ENCODE measurements at places on chromosomes 2 and 18.

GRCh38 chr2:46236006-46236875, 61.0 kb upstream of the EPAS1 start:
- DNase-seq, result no peak

DNA sequence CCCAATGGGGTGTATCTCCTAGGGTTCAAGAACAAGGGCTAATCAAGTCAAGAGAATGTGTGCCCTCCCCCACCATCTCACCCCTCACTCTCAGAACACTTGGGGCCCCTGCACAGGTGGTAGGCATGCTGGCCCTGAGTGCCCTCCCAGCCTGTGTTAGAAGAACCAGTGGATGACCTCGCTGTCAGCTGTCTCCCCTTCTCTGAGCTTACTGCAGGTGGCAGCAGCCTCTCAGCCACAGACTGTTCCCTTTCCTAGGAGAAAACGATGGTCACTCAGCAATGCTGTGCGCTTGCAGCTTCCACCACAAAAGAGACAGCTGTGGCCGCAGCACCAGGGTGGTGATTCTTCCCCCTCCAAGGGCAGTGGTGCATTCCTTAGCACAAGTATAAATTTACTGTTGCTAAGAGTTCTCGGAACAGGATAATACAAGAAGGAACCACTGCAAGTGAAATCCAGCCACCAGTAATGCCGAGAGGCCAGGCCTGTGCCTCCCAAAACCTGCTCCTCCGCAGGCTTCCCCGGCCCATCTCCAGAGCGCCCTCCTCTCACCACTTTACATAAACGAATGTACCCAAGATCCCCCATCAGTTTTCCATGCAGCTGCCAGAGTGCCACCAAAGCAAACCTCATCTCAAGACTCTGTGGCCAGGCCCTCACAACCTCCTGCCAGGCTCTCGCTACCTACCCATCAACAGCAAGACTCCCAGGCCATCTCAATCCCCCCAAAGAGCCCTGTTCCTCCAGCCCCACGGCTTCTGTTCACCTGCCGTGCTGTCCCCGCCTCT, 935 bp upstream of the RAMP1 start:
- DNase-seq, result no peak

GRCh38 chr2:175981551-175981950, 20.5 kb downstream of the LNPK start:
- no peak for DNase-seq

GRCh38 chr2:56376699-56377665, 193.2 kb downstream of the CCDC85A start:
- DNase-seq, result no peak

GRCh38 chr2:163836167-163836566, 100.4 kb upstream of the FIGN start:
- DNase-seq, result no peak

DNA sequence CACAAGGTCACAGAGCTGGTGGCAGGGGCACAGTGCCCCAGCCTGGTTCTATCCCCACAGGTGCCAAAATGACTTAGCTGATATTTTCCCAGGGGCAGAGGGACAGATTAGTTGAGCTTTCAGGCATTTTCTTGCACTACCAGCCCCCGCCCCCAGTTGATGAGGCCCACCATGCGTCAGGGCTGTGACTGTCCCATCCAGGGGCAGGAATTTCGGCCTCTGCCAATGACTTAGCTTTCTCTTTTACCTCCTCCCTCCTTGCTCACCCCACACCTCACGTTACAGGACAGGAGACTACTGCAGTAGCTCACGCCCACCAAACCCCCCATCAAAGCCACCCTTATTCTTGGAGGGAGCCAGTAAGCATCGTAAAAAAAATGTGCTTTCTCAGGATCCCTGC, 31.5 kb downstream of the MRO start:
- DNase-seq, result no peak

DNA sequence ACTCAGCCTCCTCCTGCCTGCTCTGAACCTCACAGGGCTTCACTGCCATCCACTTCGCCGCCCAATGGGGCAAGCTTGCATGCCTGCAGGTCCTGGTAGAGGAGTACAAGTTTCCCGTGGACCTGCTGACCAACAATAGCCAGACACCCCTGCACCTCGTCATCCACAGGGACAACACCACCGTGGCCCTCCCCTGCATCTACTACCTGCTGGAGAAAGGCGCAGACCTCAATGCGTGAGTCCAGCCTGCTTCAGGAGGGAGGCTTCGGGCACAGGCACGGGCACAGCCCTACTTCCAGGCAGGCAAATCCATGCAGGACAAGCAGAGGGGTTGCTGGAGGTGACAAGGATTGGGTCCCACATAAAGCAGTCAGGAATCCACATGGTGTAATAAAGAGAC, 1.2 kb downstream of the ANKRD53 start:
- DNase-seq, result no peak

GRCh38 chr2:7670905-7671641, 753.9 kb downstream of the RNF144A start:
- no peak for DNase-seq

- DNase-seq, result no peak
Measured at GRCh38 chr2:218023636-218024035, 20.8 kb upstream of the TNS1 start.

DNA sequence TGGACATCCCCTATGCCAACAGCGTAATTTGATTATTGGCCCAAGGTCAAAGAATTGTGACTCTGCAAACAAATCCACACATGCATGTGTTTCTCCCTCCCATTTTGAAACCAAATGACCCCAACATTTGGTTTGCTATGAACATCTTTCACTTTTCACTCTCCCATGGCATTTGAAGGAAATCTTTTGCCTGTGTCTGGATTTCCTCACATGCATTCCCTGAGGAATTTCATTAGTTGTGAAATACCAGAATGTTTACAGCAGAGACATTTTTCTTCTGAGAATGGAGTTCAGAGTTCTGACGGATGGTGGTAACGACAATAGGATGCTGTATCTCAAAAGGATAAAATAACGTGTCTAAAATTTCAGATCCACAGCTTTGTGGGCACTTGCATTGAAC, 60.3 kb upstream of the LMAN1 start:
- DNase-seq, result no peak

- no peak for DNase-seq
Measured at GRCh38 chr2:49812730-49813129, 658.4 kb upstream of the FSHR start.

DNA sequence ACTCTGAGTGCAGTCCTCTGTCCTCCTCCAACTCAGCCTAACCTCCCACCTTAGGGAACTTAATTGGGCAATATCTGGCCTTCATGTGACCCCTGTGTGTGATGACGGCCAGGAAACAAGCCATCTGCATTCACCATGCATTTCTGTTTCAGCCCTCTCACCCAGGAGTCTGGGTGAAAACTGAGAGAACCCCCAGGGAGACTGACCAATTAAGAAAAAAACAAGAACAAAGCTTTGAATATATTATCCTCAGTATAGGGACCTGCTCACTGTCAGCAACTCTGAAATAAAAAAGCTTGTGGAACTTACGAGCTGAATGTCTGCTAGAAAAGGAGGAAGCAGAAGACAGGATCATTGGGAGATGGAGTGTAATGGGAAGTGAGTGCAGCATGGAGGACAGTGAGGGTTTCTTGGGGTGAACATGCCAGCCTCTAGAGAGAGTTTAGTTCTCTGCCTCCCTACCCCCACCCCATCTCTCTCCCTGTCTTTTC, 9.5 kb downstream of the MAPRE2 start:
- DNase-seq, result no peak

- DNase-seq, result no peak
Measured at GRCh38 chr18:43192408-43192807, 76.9 kb upstream of the RIT2 start.

- no peak for DNase-seq
Measured at GRCh38 chr2:142944264-142944663, 66.8 kb downstream of the KYNU start.

- no peak for DNase-seq
Measured at GRCh38 chr2:226664140-226664539, 135.5 kb downstream of the IRS1 start.

GRCh38 chr2:11914455-11914854, 168.0 kb downstream of the LPIN1 start:
- no peak for DNase-seq

GRCh38 chr2:70141902-70142589, 48.8 kb downstream of the C2orf42 start:
- no peak for DNase-seq

DNA sequence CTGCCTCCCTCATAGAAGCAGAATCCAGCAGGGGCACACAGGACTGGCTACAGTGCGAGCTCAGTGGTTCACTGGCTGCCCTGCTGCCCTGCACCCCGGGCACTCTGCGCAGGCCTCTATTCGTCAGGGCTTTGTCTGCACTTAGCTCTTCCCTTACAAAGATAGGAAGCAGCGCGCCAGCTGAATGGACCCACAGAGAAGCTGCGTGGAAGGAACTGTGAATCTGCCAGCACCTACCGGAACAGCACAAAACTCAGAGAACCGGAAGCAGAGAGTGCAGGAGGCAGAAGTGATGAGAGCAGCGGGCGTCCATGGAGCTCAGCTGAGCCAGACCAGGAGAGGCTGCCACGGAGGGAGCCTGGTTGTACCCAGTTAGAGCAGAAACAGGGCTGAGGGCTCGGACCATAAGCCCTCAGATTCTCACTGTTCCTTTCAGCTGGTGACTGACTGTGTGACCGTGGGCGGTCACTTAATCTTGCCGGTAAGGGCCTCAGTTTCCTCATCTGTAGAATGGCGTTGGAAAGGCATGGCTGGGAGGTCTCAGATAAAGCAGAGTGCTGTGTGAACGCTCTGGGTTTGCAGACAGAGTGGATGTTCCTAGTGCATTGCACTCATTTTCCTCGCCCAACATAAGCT, 23.1 kb upstream of the SLC66A3 start:
- no peak for DNase-seq

DNA sequence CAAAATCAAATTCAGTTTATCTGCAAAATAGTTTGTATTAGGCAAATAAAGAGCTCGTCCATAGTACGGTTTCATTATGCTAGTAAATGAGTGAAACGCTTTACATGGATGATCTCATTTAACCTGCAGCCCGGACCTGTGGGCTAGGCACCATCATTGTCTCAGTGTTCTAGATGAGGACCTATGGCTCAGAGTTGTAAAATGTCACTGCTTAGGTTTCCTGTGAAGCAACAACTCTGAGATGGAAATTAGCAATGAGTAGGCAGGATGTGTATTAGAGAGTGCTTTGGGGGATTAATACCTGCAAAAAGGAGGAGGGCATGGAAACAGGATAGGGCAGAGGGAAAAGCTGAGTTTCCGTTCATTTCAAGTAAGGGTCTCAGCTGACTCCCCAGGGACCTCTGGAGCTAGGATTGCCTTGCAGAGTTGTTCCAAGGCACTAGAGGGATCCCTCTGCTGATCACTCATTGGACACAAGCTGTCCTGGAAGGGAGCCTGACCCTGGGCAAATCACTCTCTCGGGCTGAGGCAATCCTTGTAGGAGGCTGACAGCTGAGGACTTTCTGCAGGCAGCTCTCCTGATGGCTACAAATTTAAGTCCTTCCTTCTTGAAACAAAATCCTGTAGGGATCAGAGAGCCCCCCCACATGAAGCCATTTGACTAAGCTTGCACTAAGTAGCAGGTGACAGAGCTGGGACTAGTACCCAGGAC, 58.8 kb upstream of the SIX2 start:
- no peak for DNase-seq

- DNase-seq, result no peak
Measured at GRCh38 chr18:69737851-69738250, 209.8 kb downstream of the CD226 start.

DNA sequence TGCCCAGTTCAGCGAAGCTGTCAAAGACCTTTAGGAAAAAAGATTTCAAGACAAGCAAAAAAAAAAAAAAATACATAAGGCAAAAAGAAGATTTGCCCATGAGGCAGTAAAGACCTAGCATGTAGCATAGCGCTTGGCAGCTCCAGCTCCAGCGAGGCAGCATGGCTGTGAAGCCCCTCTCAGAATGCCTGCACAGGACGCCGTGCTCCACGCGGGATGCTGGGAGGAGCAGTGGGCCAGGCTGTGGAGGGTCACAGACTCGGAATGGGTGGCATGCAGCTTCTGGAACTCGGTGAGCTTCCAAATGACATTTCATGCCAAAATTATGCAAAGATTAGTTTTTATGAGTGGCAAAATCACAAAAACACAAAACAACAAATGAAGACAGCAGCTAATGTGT, 267.3 kb downstream of the ZNF516 start:
- DNase-seq, result no peak

GRCh38 chr2:219626540-219626939, 890 bp upstream of the SLC4A3 start:
- DNase-seq, result no peak

DNA sequence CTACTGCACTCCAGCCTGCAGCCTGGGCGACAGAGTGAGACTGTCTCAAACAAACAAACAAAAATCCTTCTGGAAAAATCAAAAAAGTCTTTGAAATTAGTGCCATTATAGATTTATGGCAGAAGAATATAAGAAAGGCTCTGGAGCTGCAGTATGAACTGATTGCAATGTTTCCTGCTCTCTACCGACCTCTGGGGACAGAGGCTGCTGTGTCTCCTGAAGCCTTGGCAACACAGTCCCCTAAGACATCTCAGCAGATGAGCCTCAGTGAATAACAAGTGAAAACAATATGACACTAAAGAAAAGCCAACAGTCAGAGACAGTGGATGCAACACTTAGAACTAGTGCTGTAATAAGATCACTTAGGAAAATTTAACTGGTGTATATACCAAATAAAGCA, 494.9 kb upstream of the LRATD1 start:
- DNase-seq, result no peak

DNA sequence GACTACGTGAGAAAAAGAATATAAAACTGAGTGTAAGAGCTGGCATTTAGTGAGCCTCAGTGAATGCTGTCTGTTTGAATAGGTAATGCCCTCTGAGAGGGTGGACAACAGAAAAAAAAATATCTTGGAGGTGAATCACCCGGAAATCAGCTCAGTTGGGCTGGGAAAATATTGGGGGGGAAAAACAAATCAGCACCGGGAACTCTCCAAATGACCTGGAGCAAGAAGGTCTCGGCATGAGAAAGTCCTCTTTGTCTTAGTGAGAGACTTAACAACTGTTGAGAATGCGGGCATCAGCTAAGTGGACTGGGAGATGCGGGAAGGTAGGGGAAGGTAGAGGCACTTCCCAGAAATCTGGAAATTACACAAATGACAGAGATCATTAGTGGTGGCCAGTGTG, 109.4 kb upstream of the POU3F3 start:
- DNase-seq, result no peak

GRCh38 chr2:218010984-218011652, 8.3 kb upstream of the TNS1 start:
- no peak for DNase-seq

Data from T-helper 22 cell (primary cell).